Activated CD4-positive, alpha-beta T cell treated with anti-CD3 and anti-CD28 coated beads, Interleukin-2, amount 50 U/mL, for 16 hours (primary cell): ENCODE measurements at places on chromosomes 5 and 9.

DNA sequence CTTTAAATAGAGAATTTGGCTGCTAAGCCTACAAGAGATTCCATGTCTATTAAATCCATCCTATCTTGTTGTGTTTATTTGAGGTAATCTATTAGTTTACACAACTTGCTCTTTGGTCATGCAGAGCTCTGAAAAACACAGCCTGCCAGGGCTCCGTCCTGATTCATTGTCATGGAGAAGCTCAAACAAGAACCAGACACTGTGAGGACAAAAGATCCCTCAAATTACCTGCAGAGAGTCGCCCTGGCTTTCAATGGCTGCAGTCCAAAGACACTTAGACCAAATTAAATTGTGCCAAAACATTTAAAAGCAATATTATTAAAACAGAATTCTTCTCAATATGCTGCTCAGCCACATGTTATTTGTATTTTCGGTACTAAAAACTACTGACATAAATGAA lies 60.1 kb downstream of the CDH18 start:
- no peak for DNase-seq

DNA sequence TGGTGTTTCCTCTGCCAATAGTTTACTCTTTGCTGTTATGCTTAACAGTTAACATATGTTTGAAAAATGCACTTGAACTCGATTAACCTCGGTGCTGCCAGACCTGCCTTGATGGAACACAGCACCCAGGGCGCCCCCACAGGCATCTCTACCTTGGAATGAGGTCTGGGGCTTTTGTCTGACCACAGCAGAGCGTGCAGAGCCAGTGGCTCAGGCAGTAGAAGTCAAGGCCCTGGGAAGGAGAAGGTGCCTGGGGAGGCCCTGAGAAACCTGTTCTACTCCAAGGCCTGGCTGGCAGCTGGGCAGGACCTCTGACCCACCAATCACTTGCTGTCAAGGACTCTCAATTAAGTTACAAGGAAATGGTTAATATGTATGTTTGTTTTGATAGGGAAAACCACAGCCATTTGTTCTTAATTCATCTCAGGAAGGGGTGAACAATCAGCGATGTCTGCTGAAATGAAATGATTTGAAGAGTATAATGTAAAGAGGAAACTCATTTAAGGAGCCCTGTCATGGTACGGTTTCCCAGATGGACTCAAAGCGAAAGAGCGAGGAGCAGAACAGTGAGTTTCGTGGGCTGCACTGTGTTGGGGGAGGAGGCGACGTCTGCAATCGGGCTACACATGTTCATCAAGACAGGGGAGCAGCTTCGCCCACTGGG lies 21.9 kb downstream of the MACROH2A1 start:
- peak; percentile 78 for DNase-seq

GRCh38 chr5:6026766-6027406 lies 351.5 kb downstream of the MED10 start:
- no peak for DNase-seq

GRCh38 chr9:123883634-123884033 lies 46.3 kb downstream of the DENND1A start:
- DNase-seq: no peak

- no peak for DNase-seq
Measured at GRCh38 chr5:150227606-150228273, 37.9 kb downstream of the SLC6A7 start.

DNA sequence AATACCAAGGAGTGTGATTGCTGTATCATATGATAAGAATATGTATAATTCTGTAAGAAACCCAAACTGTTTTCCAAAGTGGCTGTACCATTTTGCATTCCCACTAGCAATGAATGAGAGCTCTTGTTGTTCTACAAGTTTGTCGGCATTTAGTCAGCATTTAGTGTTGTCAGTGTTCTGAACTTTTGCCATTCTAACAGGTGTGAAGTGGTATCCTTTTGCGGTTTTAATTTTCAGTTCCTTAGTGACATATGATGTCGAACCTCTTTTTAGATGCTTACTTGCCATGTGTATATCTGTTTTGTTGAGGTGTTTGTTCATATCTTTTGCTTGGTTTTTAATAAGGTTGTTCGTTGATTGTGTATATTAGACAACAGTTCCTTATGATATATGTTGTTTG lies 296.3 kb upstream of the IZUMO3 start:
- no peak for DNase-seq

DNA sequence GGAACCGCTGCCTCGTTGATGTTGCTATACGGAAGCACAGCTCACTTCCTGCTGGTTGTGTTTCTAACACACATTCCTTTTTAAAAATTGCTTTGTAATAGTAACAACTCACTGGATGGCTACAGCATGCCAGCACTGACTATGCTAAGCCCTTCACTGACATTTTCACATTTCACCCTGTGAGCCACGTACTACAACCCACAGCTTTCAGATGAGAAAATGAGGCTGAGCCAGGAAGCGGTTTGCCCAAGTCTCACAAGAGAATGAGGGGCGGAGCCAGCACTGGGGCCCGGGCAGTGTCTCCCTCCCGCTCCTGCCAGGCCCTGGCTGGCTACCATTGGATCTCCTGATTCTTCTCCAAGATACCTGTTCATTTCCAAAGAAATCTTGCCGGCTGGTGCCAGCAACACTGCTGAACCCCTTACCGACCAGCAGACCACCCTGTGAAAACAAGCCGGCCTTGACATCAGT lies 38.3 kb downstream of the FAM78A start:
- DNase-seq: peak; percentile 94

GRCh38 chr9:104921067-104921741 lies 6.8 kb downstream of the ABCA1 start:
- DNase-seq: no peak

DNA sequence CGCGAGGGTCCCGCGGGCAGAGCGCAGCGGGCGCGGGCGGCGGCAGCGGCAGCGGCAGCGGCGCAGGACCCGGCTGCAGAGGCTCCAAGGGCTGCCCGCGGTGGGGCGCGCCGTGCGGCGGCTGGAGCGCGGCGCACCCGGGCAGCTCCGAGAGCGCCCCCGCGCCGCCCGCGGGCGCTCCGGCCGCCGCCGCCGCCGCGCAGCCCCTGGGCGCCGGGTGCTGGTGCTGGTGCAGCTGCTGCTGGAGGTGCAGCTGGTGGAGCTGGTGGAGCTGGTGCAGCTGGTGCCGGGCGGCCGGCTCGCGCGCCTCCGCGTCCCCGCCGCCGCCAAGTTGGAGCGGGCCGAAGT lies 644 bp downstream of the IER5L start:
- DNase-seq: no peak

DNA sequence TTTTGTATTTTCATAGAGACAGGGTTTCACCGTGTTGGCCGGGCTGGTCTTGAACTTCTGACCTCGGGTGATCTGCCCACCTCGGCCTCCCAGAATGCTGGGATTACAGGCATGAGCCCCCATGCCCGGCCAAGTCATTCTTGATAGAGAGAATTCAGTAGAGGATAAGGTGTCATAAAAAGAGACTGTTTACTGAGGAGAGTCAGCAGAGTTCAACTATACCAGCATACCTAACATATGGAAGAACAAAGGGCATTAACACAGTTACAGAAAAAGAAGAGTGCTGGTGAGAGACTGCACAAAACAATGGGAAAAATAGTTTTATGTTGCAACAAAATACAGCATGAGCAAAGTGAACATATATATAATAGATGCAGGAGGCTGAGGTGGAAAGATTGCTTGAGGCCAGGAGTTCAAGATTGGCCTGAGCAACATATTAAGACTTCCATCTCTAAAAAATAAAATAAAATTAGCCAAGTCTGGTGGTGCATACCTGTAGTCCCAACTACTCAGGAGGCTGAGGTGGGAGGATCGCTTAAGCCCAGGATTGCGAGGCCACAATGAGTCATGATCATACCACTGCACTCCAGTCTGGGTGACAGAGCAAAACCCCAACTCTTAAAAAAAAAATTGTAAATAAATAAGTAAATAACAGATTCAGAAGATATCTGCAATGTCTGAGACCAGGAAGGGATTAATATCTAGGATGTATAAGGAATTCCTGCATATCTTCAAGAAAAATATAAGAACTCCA lies 19.5 kb downstream of the B4GALT1 start:
- DNase-seq: no peak

- peak; percentile 86 for DNase-seq
Measured at GRCh38 chr9:132144708-132145365, 17.0 kb upstream of the NTNG2 start.
